ENCODE measurements at places on chromosomes 5 and 9. TPM values are rescaled to one million over a fixed set of nuclear protein-coding genes. Genes with fewer than 3 reads are reported as not detected.

- DNase-seq, result no peak
Measured at GRCh38 chr5:88939300-88939699, 56.3 kb upstream of the MEF2C start.

- DNase-seq, result no peak
Measured at GRCh38 chr9:111659691-111660090, 1.7 kb upstream of the GNG10 start.

- DNase-seq, result no peak
Measured at GRCh38 chr5:123000731-123001130, 35.8 kb downstream of the PPIC start.

GRCh38 chr5:14265570-14265969 is 122.4 kb downstream of the TRIO start:
- DNase-seq, result no peak

- DNase-seq, result peak; percentile 57
Measured at GRCh38 chr5:2187687-2188086, 305.0 kb upstream of the IRX4 start.

DNA sequence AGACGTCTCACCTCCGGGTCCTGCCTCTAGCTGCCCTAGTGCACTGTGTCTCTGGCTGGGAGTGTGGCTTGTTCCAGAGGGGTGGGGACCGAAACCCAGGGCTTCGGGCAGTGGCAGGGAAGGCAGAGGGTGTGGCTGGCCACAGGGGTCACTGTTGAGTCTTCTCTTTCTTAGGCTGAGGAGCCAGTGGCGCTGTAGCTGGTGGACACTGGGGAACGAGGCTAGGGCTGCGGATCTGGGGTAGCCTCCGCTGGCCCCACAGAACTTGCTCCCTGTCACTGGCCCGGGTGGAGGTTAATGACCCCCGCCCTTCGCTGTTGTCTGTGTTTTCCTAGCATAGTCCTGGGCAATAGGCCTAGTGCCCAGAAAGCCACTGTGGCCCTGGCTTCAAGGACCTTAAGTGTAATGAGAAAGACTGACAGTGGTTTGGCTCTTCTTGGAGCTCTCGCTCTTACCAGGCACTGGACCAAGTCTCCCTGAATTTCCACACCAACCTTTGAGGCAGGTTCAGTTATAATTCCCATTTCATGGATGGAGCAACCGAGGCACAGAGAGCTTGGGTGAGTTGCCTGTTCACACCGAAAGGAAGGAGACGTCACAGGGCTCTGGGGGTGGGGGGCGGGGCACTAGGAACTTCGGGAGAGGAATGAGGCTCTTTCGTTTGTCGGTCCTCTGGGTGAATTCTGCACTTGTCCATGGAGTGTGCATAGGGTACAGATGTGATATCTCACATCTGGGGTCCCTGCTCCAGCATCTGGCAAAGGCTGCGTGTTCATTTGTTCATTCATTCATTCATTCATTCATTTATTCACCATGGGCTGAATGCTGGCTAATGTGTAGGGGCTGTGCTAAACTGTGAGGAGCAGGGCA is 4.8 kb upstream of the IER5L start:
- DNase-seq, result no peak

DNA sequence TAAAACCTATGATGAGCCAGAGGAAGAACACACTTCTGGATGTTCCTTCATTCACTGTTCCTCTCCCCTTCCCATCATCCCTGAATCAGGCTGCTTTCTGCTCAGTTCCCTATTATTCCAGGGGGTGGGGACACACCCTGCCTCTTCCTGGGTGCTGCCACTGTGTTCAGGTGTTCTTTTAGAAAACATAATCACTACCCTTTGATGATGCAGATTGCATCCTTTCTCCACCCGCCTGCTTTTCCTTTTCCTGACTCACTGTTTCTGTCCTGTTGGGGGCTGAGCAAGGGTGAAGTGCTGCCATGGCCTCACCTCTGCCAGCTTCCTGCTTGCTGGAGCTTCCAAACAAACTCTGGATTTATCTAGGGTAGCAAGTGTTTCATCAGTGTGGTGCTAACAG is 331.9 kb upstream of the GRIA1 start:
- no peak for DNase-seq

TPPP gene
- 5.4 TPM for total RNA-seq

- no peak for DNase-seq
Measured at GRCh38 chr5:15092801-15093200, 221.2 kb upstream of the ANKH start.

- no peak for DNase-seq
Measured at GRCh38 chr5:172878585-172878932, 44.5 kb downstream of the ERGIC1 start.

TXNDC8 gene
- not detected for total RNA-seq

CAMK4 gene
- total RNA-seq, result 0.42 TPM

PCDHA9 gene
- 0.22 TPM for total RNA-seq

SPINK6 gene
- not detected for total RNA-seq

SPINK4 gene
- not detected for total RNA-seq

GRCh38 chr9:126342621-126343031 is 16.0 kb downstream of the MVB12B start:
- no peak for DNase-seq

PSD2 gene
- not detected for total RNA-seq

SV2C gene
- total RNA-seq, result not detected

AGPAT2 gene
- total RNA-seq, result 547 TPM

- no peak for DNase-seq
Measured at GRCh38 chr5:110463106-110463505, 263.4 kb downstream of the TMEM232 start.

- DNase-seq, result no peak
Measured at GRCh38 chr9:99555792-99556191, 265.9 kb upstream of the NR4A3 start.

- DNase-seq, result peak; percentile 97
Measured at GRCh38 chr9:120935383-120935857, 8.8 kb upstream of the TRAF1 start.

GRCh38 chr9:107972346-107972745 is 482.8 kb upstream of the KLF4 start:
- DNase-seq, result no peak

DNA sequence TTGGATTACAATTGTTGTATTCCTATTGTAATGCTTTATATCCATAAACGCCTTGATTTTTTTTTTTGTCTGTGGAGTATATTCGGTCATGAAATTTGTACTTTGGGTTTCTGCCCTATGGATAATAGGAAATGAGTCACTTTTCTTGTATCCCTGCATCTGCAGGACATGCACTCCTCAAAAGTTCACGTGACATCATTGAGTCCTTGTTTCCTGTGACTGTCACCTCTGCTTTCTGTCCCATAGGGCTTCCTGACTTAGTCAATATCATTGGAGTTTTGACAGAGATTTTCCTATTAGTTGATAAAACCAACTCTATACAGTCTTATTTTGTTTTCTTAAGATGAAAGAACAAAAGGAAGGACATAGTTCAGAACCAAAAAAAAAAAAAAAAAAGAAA is 356.3 kb downstream of the MAT2B start:
- no peak for DNase-seq

DNA sequence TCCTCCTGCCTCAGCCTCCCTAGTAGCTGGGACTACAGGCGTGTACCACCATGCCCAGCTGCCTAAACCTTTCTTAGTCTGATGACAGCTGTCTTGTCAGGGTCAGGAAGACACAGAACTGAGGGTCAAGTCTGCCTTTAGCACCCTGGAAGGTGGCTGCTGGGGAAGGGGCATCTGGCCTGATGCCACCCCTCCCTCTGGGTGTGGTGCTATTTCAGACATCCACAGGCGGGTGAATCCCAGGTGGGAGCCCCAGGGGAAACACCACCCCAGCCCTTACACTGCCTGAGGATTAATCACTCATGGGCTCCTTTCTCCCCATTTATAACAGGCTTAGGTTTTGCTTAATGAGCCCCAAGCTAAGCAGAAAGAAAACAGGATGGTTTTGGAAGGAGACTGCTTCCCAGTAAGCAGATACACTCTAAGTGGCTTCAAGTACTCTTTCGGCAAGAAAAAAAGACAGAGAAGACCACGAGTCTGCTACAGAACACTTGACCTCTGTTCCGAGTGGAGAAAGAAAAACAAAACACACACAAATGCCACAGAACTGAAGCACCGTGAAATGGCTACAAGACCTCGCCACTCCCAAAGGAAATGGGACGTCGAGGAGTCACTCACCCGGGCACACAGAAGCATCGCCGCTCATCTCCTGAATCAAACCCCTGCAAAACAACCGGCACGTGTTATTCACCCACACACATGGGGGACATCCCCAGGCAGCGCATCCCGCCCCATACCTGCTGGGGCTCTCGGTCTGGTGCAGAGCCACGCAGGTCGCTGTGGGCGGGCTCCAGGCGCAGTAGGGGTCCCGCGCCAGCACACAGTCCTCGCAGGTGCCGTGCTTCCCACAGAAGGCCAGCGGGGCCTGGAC is 62.4 kb downstream of the SECISBP2 start:
- DNase-seq, result no peak

ECM2 gene
- 71.3 TPM for total RNA-seq

- no peak for DNase-seq
Measured at GRCh38 chr9:69389437-69389995, 64.5 kb downstream of the ENTREP1 start.

DNA sequence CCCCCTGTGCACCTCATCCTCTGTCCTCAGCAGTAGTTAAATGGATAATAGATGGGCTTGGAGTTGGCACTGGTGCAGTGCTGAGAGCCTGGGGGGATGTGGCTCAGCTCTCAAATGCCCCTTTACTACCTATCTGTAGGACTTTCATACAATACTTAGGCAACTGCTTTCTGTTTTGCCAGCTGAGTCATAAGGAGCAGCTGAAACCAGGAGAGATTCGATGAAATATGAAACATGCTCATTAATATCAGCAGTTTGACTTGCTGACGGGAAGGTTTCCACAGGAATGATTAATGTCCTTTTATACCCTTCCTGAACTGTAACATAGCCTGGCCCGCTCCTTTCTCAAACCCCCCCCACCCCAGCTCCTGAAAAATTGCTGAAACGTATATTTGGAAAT is 142.6 kb downstream of the SAXO1 start:
- no peak for DNase-seq

GRCh38 chr5:40988746-40989510 is 79.6 kb downstream of the C7 start:
- no peak for DNase-seq

SPZ1 gene
- not detected for total RNA-seq

DNA sequence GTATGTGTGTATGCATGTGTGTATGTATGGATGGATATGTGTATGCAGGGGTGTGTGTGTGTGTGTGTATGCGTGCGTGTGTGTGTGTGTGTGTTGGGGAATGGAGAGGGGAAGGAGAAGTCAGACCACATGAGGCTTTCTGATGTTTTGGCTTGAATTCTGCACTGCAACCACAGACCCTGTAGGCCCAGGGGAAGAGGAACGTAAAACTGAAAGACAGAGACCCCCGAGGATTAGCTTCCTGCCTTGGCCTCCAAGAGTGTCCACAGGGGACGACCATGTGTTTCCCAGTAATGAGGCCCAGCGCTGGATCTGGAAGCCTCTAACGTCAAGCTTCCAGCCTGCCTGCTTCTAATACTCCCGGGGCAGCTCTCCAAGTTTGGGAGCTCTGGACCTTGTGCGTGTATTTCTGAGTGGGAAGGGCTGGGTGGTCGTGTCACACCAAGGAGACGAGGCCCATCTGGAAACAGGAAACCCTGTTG is 5.8 kb downstream of the DCANP1 start:
- DNase-seq, result peak; percentile 87

C1QTNF3 gene
- 2.7 TPM for total RNA-seq

FABP6 gene
- total RNA-seq, result not detected

DNA sequence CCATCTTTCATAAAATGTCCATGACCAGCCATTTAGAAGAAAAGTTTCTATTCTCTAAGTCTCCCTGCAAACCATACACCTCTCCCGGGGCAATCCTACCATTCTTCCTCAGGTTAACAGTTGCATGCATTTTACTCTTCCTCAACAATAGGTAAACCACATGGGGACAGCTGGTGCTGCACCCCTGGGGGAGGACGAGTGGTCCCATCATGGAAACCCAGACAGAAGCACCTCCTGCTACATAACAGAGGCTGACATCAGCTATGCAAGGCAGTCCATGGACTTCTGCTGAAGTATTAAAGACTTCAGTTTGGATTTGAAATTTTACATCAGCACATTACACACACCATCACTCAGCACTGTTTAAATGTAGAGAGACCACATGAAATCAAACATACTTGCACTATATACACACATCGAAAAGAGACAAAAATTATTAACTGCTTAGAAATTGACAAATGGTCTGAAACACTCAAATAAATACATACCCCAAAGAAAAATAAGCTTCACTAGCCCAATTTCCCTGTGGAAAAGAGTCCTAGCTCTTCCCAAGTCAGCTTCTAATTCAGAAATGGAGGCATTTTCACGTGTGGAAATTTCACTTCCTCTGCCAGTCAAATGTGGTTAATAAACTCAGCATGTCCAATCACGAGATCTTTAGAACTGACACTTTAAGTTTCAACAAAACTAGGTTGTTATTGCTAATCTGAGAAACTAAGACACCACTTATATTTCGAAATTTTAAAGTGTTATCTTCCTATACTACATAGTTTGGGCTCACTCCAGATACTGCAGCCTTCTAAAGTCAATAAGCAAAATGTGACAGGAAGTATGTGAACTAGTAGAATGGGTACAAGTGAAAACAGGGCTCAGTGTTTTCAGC is 173.4 kb downstream of the ROR2 start:
- DNase-seq, result peak; percentile 26
